Osteoblast (primary cell): ENCODE measurements at places on chromosomes 6 and 20.

DNA sequence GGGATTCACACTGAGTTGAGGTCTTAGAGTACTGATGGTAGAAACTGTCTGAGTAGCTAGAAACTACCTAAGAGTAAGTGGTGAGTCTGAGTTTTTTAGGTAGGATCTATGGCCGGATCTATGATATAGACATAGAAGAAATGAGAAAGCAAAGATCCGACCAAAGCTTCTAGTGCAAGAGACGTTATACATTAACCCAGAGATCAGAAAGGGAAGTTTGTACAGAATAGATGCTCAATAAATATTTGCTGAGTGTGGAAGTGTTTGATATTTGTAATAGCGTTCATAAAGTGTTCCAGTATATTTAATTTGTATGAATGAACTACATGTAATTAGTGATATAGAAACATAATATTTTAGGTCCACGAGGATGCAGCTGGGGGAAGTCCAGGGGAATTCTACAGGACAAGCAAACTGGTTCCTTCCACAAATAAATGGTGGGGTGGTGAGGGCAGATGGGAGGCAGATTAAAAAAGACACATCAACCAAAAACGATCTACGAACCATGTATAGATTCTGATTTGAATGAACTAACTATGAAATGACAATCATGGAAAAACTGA is 31.9 kb upstream of the JARID2 start:
- peak; percentile 63 for DNase-seq

DNA sequence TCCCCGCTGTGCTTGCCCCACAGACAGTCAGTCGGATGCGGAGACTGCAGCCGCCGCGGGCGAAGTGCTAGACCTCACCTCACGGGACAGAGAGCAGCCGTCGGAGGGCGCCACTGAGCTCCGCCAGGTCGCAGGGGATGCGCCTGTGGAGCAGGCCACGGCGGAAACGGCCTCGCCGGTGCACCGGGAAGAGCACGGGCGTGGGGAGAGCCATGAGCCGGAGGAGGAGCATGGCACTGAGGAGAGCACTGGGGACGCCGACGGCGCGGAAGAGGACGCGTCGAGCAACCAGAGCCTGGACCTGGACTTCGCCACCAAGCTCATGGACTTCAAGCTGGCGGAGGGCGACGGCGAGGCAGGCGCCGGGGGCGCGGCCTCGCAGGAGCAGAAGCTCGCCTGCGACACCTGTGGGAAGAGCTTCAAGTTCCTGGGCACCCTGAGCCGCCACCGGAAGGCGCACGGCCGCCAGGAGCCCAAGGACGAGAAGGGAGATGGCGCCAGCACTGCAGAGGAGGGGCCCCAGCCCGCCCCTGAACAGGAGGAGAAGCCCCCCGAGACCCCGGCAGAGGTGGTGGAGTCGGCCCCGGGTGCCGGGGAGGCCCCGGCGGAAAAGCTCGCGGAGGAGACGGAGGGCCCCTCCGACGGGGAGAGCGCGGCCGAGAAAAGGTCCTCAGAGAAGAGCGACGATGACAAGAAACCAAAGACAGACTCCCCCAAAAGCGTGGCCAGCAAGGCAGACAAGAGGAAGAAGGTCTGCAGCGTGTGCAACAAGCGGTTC is 66.4 kb downstream of the SSR1 start:
- no peak for DNase-seq

GRCh38 chr6:55868771-55869479 is 6.5 kb downstream of the BMP5 start:
- no peak for DNase-seq

DNA sequence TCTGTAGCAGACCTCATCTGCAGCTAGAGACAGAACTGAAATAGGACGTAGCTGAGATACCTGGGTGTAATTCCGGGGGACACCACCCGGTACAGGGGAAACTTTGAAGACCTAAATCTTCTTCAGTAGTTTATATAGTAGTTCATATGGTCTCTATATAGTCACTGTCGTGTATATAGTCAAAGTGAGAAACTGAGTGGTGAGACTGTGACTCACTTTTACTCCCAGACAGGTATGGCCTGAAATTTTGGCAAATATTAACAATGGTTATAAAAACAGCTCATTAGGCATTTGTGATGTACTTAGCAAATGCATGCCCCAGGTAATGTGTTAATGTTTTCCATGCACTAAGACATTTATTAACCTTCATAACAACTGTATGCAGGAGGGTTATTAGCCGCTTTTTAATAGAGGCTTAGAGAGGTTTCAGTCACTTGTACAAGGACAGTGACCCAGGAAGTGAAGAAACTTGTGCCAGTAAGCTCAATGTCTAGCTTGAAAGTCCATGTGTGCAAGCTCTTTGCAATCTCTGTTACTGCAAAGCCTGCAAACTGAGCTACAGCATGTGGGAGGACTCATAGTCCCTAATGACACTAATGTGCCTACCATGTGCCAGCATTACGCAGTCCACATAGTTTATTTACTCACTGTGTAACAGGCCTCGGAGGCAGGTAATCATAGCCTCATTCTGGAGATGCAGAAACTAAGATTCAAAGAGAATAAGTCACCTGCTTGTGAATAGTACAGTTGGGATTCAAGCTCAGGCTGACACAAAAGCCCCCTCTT is 165.4 kb upstream of the CHD6 start:
- DNase-seq: no peak

DNA sequence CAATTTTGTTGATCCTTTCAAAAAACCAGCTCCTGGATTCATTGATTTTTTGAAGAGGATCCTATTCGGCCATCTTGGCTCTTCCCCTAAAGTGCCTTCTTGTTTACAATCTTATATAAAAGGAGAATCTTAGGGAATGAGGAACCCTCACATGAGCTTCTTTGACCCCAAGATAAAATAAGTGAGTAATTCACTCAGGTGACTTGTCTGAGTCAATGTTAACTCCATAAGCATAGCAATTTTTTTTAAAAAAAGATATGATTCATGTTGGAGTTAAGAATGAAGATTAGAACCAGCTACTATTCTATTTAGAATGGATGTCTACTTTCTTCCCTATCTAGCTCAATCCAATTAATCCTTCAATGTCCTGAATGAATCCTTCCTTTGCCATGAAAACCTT is 21.0 kb downstream of the WASF1 start:
- no peak for DNase-seq

DNA sequence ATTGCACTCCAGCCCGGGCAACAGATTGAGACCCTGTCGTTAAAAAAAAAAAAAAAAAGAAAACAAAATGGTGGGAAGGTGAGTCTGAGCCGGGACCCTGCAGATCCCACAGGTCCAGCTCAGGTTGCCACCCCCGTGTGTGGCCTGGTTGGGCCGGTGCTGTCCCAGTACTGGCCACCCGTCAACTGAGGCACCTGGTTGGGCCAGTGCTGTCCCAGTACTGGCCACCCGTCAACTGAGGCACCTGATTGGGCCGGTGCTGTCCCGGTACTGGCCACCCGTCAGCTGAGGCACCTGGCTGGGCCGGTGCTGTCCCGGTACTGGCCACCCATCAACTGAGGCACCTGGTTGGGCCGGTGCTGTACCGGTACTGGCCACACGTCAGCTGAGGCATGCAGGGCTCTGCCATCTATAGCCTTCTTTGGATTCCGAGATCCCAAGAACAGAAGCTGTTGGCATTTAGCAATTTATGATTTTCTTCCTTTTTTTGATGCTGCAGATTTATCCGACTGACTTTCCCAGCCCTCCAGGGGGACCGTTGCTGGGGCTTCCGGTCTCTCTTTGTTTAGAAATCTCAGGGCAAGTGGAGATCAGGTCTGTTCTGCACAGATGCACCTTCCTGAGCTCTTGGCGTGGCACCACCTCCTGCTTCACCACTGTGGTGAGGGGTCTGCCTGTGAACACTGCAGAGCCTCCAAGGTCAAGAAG is 113.8 kb downstream of the SYCP2 start:
- peak; percentile 75 for DNase-seq

DNA sequence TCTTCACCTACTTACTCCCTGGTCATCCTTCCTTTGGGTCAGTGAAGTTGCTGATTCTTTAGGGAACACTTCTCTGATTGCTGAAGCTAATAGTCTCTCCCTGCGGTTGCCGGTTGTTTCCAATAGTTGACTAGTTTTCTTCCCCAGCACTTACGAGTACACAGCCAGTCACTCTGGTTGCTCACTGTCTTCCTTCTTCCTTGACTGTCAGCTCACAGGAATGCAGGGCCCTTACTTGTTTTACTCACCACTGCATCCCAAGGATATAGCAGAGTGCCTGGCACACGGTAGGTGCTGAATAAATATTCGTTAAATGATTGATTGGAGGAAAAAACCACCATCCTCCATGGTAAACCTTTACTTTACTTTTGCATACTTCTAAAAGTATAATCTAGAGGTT is 345.0 kb downstream of the QKI start:
- no peak for DNase-seq

GRCh38 chr6:159880412-159880975 is 10.3 kb upstream of the MAS1 start:
- DNase-seq: no peak

DNA sequence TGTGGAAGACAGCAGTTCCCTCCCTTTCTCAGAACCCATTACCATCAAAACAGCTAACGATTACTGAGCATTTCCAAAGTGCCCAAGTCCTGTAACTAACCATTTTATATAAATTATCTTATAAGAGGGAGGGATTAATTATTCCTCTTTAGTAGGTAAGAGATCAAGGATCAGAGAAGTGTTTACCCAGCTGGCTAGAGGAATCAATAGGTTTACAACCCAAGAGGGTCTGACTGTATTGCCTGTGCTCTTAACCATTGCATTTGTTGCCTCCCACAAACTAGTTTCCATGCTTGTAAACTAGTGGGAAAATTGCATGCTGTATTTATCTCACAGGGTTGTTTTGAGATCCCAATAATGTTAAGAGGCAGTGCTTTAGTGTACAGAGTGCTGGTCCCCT is 3.7 kb upstream of the DBNDD2 start:
- DNase-seq: peak; percentile 34

GRCh38 chr6:136483906-136484305 is 66.3 kb downstream of the MAP7 start:
- DNase-seq: no peak

DNA sequence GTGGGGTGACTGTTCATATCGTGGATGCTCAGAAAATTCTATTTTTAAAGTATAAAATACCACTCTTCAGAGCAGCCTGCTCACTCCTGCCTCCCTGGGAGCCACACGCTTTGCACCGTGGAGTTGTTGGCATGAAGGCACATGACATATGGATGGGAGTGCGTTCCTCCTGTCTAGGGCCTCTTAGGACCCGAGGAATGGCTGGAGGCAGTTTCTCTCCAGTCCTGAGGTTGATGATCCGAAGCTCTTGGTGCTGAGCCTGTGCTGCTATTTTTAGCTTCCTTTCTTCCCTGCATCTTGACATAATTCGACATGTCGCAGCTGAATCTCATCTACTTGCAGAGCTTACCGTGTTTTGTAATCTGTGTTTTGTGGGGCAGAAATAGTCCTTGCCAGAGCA is 73.9 kb downstream of the PHACTR3 start:
- no peak for DNase-seq

- no peak for DNase-seq
Measured at GRCh38 chr6:113350461-113350860, 506.7 kb upstream of the MARCKS start.

DNA sequence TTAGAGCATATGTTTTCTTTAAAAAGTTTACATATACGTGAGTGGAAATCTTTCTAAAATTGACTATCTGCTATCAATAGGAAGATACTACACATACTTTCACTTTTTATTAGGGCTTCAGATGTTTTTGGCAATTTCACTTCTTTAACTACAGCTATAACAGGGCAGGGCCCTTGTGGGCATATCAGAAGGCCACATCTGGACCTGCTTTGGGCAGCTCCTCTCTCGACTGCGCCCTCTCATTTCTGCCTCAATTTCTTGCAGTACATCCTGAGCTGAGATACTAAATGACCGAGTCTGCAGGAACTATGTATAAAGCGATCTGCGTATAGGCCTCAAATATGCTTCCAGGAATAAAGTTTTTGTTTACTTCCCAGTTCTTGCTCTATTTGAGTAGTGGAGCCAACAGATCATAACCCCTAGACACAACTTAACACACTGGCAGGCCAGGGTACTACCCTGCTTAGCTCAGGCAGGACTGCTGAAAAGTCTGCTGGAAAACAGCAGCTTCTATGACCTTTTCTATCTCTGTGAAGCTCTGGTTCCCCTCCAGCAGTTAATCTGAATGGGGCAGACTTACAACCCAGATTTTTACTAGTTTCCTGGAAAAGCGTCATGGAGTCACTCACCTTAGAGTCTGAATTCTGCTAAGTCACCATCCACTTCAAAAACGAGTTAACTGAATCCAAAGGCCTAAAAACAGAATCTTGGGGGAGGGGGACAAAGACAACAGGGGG is 12.7 kb downstream of the GCLC start:
- no peak for DNase-seq

- DNase-seq: no peak
Measured at GRCh38 chr6:130516604-130517003, 150.8 kb downstream of the TMEM200A start.

GRCh38 chr6:88445188-88445965 is 279.2 kb upstream of the CNR1 start:
- no peak for DNase-seq

- peak; percentile 46 for DNase-seq
Measured at GRCh38 chr6:53532942-53533341, 12.0 kb downstream of the GCLC start.

GRCh38 chr20:21232546-21233280 is 70.4 kb upstream of the XRN2 start:
- no peak for DNase-seq

- DNase-seq: no peak
Measured at GRCh38 chr6:150490586-150490985, 109.1 kb upstream of the PLEKHG1 start.

GRCh38 chr6:111746983-111747382 is 126.3 kb downstream of the FYN start:
- DNase-seq: no peak

- DNase-seq: peak; percentile 73
Measured at GRCh38 chr6:5730585-5731263, 276.0 kb downstream of the NRN1 start.

DNA sequence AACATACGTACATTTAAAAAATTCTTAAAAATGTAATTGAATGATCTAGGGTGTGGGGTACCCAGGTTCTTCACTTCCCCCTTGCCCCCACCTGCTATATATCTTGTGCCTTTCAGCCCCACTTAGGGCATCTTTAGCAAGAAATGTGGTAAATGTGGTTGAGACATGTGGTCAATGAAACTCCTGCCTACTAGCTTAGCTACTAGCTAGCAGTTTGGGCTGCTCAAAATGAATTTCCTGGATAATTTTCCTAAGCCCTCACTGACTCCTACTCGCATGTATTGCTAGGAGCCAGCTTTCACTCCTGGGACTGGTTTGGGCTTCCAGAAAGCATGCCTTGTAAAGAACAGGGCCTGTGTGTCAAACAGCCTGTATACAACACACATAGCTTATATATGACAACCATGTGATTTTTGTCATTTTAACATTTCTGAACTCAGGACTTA is 257.3 kb downstream of the ATXN1 start:
- no peak for DNase-seq

GRCh38 chr6:169998457-169998856 is 247.0 kb downstream of the ERMARD start:
- peak; percentile 71 for DNase-seq

- no peak for DNase-seq
Measured at GRCh38 chr6:149441740-149442139, 41.7 kb downstream of the SUMO4 start.
